Activated T-cell treated with anti-CD3 and anti-CD28 coated beads, Interleukin-2, amount 50 U/mL, for 72 hours (primary cell): ENCODE measurements at places on chromosomes 13 and 19. TPM values are rescaled to one million over a fixed set of nuclear protein-coding genes. Genes with fewer than 3 reads are reported as not detected.

Gene COL5A3
- total RNA-seq = 1.1 TPM

Gene THSD1
- 0.35 TPM for total RNA-seq

Gene ZNF548
- total RNA-seq = 62.8 TPM

Gene TUBGCP3
- 53.9 TPM for total RNA-seq

Gene ZIC2
- not detected for total RNA-seq

Gene HSPB6
- 1.4 TPM for total RNA-seq

Gene ALDH16A1
- total RNA-seq = 23.4 TPM

Gene SIGLEC12
- 1.6 TPM for total RNA-seq

Gene CEACAM6
- not detected for total RNA-seq

Gene MBD3L3
- total RNA-seq = not detected

Gene PSG7
- not detected for total RNA-seq

Gene REXO1
- 46.5 TPM for total RNA-seq
